ENCODE measurements at places on chromosomes 3 and 15.

DNA sequence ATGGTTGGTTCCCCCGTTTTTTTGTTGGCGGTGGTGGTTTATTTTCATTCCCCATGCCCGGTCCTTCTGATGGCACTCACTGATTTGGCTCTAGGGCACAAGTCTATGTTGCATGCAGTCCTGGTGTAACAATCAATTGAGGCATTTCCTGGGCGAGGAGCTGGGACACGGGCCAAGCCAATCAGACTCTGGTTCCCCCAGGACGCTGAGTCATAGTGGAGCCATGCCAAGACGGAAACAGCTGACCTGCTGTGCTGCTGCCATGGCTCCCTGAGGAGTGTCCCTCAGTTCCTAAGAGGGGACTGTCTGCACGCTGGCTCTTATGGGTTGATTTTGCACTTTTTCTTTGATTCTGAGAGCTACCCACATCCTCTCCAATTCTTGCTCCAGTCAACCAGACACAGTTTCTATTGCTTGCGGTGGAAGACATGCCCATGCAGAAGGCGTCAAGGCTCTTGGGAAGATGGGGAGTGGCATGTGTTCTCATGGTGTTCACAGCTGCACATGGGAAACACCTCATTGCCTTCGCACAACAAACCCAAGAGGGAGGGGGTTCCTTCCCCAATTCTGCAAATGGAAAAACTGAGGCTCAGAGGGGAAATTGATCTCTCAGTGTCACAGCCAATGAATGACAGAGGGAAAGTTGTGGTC lies 28.3 kb upstream of the ALDH1L1 start:
- DNase-seq, result no peak

- no peak for DNase-seq
Measured at GRCh38 chr15:97124790-97125189, 794.3 kb downstream of the NR2F2 start.

DNA sequence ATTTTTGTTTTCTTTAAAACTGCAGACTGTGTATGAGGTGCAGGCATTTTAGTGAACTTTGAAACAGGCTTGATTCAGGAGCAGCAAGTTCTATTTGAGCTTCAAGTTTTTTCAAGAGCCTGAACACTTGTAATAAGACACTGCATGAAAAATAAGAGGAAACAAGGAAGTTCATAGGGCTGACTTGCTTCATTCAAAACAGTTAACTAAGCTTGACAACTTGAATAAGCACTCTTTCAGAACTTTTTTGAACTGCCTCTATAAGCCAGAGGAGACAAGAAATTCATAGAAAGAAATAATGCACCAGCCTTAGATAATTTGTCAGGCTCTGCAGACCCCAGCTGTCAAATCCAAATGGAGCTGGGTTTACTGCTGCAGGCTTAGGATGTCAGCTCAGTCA lies 130.2 kb downstream of the SSR3 start:
- DNase-seq, result no peak

GRCh38 chr15:68844856-68845550 lies 24.3 kb upstream of the ANP32A start:
- no peak for DNase-seq

GRCh38 chr15:57457726-57458125 lies 81.4 kb downstream of the CGNL1 start:
- no peak for DNase-seq

- DNase-seq, result no peak
Measured at GRCh38 chr3:53592862-53593261, 98.5 kb downstream of the CACNA1D start.

- no peak for DNase-seq
Measured at GRCh38 chr3:133881492-133881891, 14.2 kb downstream of the RAB6B start.

- no peak for DNase-seq
Measured at GRCh38 chr15:80090879-80091503, 31.5 kb downstream of the ZFAND6 start.

GRCh38 chr15:68435966-68436365 lies 4.0 kb upstream of the ITGA11 start:
- DNase-seq, result no peak

DNA sequence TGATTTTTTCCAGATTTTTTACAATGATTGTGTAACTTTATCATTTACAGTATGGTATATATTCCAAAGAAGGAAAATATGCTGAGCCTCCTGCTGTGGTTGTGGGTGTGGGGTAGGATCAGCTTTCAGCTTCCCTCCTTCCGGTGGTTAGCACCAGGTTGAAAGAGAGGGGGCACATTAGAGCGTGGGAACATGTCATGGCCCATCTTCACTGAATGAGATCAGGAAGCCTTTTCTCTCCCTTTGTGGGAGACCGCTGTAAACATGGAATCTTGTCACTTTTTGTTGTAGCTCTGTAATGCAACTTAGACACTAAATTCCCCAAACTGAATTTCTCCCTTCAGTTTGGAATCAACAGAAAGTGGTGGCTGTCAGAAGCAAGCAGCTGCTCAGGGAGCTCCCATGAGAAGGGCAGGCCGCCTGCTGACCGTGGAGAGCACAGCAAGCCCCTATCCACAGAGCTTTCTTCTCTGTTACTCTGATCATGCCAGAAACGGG lies 86.7 kb upstream of the LIMD1 start:
- DNase-seq, result no peak
